CD4-positive, alpha-beta memory T cell (primary cell): ENCODE measurements at places on chromosomes 11 and 22.

DNA sequence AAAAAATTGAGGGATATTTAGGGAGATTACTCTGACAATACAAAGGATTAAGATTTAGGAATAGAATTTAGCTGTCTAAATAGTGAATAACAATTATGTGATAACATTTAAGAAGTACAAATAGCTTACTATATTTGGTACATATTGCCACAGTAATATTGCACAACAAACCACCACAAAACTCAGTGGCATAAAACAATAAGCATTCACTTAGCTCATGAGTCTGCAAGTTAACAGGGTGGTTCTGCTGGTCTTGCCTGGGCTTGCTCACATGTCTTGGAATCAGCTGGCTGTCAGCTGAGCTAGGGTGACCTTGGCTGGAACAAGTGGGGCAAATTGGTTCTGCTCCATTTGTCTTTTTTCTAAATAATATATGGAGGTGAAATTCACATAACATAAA, 115.1 kb downstream of the DCDC1 start:
- no peak for DNase-seq
- no peaks in the 10 kb centered on the region for H3K27me3 ChIP-seq

DNA sequence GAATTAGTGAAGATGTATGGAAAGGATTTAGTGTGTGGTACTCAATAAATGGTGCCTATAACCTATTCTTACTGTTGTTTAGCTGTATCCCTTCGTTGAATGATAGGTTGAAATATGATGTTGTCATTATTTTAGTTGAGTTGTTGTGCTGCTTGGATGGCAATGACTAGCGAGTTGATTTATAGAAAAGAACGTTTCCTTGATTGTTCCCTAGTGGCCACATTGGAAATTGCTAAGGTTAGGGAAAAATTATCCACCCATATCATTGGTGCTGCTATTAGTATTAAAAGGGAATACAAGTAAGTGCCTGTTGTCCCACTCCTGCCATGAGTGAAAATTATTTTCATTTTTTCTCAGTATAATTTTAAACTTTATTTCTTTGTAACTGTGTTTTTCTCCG, 14.5 kb downstream of the EMSY start:
- H3K27me3 ChIP-seq = no peaks in the 10 kb centered on the region
- no peak for DNase-seq
- H3K27ac ChIP-seq = no peak overlapping the region
- H3K36me3 ChIP-seq = peaks cover 23% of the 10 kb centered on the region
- no peaks in the 10 kb centered on the region for H3K4me1 ChIP-seq

- no peak for DNase-seq
- H3K27me3 ChIP-seq = peaks cover 33% of the 10 kb centered on the region
- no peaks in the 10 kb centered on the region for H3K36me3 ChIP-seq
- H3K4me3 ChIP-seq = no peak overlapping the region
- H3K4me1 ChIP-seq = peaks cover 22% of the 10 kb centered on the region
- no peak overlapping the region for H3K27ac ChIP-seq
Measured at GRCh38 chr11:125167954-125168835, 3.6 kb downstream of the PKNOX2 start.

- DNase-seq = no peak
- no peaks in the 10 kb centered on the region for H3K36me3 ChIP-seq
- no peaks in the 10 kb centered on the region for H3K4me1 ChIP-seq
- no peak overlapping the region for H3K27ac ChIP-seq
- no peak overlapping the region for H3K4me3 ChIP-seq
Measured at GRCh38 chr22:25139062-25139461, 60.6 kb upstream of the CRYBB3 start.

- H3K36me3 ChIP-seq = no peaks in the 10 kb centered on the region
- no peak for DNase-seq
- H3K27ac ChIP-seq = no peak overlapping the region
- peaks cover 6% of the 10 kb centered on the region for H3K27me3 ChIP-seq
- H3K4me1 ChIP-seq = no peaks in the 10 kb centered on the region
- no peak overlapping the region for H3K4me3 ChIP-seq
Measured at GRCh38 chr22:36097880-36098279, 62.7 kb downstream of the APOL3 start.
